HTR-8/SVneo (cell line): ENCODE measurements at places on chromosomes 6 and 20.
A peak's percentile ranks its signal among the peaks of the same experiment; 100 is the strongest.

DNA sequence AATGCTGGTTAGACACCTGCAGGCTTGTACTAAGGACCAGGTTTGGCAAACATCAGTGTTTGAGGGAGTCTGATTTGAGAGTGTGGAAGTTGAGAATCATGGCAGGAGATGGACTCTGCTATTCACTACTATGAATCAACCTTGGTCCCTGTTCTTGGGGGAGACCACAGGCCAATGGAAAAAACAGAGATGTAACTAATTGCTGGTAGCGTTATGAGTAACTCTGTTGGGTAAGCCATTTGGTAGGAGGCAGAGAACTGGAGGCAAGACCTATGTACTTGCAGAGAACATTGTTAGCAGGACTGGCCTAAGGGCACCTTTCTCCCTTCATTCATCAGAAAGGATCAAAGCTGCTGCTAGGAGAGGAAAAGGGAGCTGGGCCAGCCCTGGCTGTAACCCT, 8.3 kb upstream of the WFDC2 start:
- no peak for DNase-seq

DNA sequence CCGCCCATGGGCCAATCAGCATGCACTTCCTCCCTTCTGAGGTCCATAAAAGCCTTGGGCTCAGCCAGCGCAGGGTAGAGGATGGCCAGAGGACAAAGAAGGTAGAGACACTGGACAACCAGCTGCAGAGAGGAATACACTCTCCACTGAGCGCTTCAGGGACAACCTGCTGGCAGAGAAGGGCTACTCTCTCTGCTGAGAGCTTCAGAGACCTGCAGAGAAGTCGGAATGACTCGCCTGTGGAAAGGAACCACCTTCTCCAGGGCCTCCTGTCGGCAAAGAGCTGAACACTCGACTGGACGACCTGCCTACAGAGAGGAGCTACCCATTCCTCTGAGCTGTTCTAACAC, 31.4 kb upstream of the SLA2 start:
- DNase-seq = no peak

DNA sequence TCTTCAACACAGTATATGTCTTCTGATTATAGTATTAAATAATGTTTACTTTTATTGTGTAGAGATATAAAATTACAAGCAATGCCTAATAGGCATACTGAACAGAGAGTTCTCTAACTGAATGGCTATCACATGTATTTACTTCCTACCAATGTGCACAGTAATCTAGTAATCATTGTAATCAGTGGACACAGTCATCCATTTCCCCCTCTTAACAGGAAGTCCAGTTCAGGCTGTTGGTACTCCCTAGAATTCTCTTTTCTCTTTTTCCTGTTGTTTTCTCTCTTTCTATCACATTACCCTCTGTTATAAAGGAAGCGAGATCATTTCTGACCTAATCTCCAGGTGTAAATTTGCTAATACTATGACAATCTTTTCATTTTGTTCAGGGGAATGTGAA, 172.5 kb downstream of the HTR1B start:
- DNase-seq = no peak

GRCh38 chr6:25476126-25476525, 175.9 kb upstream of the SCGN start:
- DNase-seq = no peak

GRCh38 chr20:11432407-11432806, 485.3 kb upstream of the BTBD3 start:
- DNase-seq = peak; percentile 11

DNA sequence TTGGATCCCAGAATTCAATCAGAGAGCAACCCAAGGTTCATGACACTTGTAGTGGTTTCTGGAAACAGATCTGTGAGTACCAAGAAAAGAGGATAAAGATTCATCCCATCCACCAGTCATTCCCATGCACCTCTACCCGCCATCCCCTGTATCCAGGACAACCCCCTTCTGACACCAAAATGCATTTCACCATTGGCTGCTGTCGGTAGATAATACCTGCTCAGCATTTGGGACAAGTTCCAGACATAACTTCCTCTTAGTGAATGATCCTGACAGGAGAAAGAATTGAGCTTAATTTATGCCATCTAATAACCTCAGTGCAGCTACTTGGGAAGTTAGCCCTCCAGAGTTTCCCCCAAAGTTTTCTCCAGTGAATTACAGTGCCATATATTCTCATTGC, 329.1 kb downstream of the ZFAND3 start:
- no peak for DNase-seq

- no peak for DNase-seq
Observed at GRCh38 chr6:125444006-125444923, 142.5 kb upstream of the HDDC2 start.

GRCh38 chr6:64789476-64789875, 917.5 kb downstream of the EYS start:
- no peak for DNase-seq

DNA sequence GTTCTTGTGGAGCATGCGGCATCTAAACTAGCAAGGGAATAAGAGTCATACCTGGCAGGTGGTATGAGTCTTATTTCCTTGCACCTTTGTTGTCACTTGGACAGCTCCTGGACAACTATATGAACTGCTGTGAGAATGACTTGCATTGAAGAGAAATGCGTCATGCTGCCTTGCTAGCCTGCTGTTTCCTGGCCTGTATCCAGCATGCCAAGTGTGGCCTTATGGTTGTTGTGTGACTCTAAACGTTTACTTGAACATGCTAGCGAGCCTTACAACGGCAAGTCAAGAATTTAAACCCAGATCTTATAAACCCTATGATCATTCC, 90.4 kb downstream of the CEP162 start:
- no peak for DNase-seq

DNA sequence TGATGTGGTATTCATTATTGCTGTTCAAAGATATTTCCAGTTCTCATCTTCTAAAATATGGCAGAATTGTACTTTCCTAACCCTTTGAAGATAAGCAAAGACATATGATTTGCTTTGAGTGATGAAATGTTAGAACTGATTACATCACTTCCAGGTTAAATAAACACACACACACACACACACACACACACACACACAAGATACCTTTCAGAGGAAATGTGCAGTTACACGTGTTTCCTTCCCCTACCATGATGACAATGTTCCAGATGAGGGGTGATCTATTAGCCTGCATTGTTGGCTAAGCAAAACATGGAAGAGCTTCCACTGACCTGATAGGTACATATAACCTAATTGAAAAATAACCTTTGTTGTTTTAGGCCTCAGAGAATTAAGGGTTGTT, 11.7 kb upstream of the FRK start:
- DNase-seq = no peak

DNA sequence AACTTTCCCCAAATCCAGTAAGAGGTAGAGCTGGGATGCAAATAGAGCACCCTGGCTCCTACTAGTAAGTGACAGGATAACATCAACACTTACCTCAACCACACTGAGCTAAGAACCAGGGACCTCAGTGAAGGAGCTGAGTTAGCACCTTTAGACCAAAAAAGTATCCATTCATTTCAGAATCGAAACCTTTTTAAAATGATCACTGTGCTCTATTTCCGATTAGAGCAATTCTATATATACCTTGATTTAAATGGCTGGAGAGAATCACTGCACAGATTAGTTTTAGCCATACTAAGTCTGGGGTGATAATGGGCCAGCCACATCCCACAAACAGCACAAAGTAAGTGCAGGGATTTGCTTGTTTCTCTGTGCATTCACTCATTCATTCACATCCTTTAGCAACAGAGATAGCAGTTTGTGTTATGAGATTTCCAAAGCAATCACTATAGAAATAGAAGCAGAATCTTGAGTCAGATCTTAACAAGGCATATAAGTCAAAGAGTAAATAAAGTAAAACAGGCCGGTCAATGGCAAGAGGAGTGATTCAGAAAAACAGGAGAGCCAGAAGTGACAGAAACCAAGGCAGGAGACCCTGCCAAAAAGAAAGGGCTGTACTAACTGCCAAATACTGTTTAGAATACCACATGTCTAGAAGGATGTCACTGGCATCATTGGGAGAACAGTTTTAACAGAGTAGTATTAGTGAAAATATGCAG, 136.3 kb downstream of the KIF13A start:
- no peak for DNase-seq

- no peak for DNase-seq
Observed at GRCh38 chr6:11066505-11067347, 22.6 kb upstream of the ELOVL2 start.

DNA sequence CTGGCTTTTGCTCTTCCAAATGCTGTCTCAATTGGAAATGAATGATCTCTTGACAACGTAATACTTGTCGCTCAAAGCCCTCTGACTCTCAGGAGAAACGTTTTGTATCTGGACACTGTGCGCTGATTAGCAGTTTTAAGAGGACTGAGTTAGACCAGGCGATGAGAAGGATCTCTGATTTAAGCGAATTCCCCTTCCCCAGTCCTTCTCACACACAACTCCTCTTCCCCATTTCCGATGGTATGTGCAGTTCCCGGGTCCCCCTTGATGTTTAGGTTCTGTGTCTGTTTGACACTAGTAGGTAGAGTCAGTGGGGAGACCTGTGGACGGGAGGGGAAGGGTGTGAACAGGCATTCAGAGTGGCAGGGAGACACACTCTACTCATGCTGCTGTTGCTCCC, 2.5 kb downstream of the ZDHHC14 start:
- DNase-seq = no peak

DNA sequence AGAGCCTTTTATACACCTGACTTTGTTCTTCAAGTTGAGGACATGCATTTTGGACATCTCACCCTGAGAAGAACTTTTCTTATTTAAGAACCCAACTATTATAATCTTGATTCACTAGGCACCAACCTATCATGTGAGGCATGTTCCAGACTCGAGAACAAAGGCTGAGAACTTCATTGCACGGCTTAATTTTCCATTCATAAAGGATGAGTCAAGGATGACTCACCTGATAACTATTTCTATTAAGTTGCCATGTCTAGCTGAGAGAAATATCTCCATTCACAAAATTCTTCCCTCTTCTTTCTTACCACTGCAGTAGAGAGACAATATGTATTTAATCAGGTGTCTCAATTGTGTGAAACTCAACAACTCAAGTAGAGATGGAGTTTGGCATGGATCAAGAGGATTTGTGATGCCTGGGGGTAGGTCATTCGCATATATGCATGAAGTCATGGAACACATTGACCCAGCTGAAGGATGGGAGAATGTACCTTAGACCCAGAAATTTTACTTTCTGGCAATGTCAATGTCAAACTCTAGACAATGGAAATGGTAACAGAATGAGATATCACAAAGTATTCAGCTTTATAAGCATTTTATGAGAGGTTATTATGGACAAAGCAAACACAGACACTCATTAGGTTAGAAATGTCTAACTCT, 208.7 kb upstream of the PRND start:
- DNase-seq = peak; percentile 75

DNA sequence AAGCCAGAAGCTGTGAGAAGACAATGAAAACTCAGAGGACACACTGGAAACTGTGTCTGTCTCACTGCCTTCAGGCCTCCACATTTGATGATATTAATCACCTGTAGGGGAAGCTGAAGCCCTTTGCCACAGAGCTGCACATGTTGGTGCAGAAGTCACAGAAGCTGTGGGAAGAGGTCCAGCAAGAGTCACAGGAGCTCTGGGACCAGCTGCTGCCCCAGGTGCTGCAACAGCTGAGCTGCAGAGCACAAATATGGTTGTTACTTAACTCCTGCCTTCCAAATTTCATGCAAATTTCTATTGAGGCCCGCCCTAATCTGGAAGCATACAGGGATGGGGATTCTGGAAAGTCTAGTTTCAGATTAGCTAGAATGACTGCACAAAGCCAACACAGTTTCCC, 169.3 kb downstream of the OGFRL1 start:
- DNase-seq = no peak

DNA sequence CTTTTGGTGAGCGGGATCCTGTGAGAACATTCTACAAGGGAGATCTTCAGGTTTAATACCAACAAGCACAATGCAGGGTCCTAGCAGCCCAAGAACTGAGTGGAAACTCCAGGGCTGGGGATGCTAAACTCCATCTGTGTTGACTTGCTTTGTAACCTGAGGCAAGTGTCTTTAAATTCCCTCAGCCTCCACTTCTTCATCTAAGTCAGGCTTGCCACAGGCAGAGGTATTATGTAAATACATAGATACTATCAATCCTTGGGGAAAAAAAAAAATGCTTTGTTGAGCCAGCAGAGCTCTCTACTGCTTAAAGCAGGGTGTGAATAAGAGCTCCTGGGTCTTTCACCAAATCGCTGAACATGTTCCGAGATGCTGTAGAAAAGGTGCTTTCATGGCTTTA, 114.2 kb upstream of the PHACTR1 start:
- no peak for DNase-seq

GRCh38 chr20:24033151-24033550, 44.6 kb upstream of the GGTLC1 start:
- DNase-seq = no peak

- DNase-seq = no peak
Observed at GRCh38 chr6:158816329-158816728, 2.8 kb downstream of the EZR start.

DNA sequence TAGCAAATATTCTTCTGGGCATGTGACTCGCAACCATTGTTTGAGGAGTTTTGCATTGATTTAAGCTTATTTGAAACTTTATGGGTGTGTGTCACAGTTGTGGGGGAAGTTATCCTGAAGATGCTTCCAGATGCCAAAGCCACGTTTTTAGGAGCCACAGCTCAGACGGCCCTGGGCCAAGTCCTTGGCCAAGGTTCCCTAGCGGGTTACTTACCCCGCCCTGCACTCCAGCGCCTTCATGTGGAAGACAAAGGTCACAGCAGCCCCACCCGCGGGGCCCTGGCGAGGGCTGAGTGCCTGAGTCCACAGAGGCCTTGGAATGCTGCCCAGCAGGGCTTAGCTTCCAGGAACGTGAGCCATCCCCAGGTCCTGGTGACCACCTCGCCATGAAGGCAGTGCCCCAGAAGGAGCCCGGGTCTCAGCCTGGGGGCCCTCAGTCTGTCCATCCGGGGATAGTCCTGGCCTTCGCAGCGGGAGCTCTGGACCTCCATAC, 308.3 kb downstream of the CDH4 start:
- DNase-seq = no peak

- no peak for DNase-seq
Observed at GRCh38 chr6:71083308-71083820, 126.5 kb upstream of the B3GAT2 start.

DNA sequence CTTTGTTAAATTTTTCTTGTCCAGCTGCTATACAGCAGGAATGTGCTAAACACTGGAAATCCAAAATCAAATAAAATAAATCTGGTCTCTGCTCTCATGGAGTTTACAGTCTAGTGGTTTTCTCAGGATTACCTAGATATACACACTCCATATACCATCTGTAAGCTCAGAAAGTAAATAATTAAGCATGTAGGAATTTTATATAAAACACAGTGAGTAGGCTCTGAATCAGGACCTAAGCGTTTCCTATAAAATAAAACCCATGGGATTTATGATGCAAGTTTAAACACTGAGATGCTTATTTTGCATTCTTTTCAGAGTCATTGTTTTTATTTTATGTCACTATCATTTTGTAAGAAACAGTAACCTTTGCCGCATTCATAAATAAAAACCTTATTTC, 29.7 kb upstream of the UFL1 start:
- no peak for DNase-seq

DNA sequence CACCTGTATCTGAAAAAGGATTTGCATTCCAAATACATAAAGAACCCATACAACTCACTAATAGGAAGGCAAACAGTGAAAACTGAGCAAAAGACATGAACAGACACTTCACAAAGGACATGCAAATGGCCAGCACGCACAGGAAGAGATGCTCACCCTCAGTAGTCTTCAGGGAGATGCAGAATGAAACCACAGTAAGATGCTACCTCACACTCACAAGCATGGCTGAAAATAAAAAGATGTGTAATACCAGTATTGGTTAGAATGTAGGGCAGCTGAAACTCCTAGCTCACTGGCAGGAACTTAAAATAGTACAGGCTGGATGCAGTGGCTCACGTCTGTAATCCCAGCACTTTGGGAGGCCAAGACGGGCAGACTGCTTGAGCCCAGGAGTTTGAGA, 64.6 kb downstream of the SNX5 start:
- DNase-seq = no peak
